ENCODE measurements at places on chromosomes 5 and 9.

GRCh38 chr5:135547590-135548254, 12.0 kb upstream of the NEUROG1 start:
- no peak for DNase-seq

DNA sequence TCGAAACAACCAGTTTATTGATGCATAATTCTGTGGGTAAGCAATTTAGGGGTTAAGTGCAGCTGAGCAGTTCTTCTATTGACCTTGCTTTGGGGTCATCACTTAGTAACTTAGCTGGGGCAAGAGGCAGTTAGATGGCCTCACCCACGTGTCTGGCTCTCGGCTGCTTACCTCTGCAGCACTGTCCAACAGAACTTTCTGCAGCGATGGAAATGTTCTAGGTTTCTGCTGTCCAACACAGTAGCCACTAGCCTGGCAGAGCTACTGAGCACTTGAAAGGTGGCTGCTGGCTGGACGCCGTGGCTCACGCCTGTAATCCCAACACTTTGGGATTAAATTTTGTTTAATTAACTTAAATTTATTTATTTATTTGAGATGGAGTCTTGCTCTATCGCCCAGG, 13.1 kb upstream of the URM1 start:
- DNase-seq: no peak

- no peak for DNase-seq
These were observed 117.9 kb downstream of the MTX3 start for GRCh38 chr5:79873187-79873586.

GRCh38 chr5:7848296-7848695, 2.6 kb downstream of the CFAP90 start:
- no peak for DNase-seq

- no peak for DNase-seq
These were observed 102.3 kb upstream of the CCDC112 start for GRCh38 chr5:115398719-115399118.

GRCh38 chr5:112930082-112930344, 8.0 kb upstream of the REEP5 start:
- DNase-seq: no peak

DNA sequence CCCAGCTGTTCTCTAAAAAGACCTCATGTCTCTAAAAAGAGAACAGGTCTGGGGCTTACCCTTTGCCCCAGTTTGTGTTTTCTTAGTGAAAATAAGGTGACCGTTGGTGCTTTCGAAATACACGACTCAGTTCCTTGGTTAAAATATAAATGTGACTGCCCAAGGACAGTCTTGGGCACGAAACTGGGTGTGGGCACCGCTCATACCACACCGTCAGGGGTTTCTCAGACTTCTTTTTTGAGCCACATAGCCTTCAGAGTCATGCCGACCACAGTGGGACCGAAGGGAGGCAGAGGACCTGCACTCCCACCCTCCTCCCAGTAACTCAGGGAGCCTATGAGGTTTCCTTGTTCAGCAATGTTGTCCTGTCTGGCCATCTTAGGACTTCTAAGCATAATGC, 6.5 kb downstream of the SNX18 start:
- no peak for DNase-seq

DNA sequence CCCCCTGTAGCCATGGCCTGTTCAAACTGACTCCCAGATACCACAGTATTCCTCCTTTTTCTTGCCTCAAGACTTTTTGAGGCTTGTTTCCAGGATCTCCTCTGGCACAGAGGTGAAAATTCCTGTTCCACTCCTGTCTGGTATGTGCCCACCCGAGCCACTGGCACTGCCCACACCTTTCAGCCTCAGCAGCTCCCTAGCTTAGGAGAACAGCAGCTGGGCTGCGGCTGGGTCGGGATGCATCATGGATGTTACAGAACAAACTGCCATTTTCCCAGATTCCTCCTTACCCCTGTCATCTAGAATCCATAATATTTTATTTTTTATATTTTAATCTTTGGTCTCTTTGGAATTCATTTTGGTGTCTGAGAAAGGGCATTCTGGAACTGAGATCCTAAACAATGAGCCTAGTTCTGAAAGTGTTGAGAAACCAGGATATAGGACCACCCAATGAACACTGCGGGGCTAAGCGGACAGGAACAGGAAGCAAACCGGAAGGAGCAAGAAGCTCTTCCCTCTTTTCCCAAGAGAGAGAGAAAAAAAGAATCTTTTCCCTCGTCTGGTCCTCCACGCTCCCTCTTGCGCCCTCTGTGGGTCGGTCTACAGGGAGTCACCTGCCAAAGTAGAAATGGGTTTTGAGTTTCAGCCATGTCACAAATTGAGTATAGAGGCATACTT, 12.5 kb downstream of the OR2S2 start:
- DNase-seq: peak; percentile 90

DNA sequence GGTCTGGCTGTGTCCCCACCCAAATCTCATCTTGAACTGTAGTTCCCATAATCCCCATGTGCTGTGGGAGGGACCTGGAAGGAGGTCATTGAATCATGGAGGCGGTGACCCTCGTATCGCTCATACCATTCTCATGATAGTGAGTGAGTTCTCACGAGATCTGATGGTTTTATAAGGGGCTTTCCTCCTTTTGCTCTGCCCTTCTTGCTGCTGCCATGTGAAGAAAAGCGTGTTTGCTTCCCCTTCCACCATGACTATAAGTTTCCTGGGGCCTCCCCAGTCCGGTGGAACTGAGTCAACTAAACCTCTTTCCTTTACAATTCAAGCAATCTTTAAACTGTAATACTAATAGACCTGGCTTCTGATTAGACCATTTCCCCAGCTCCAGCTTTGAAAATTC, 92.2 kb upstream of the SARDH start:
- no peak for DNase-seq

DNA sequence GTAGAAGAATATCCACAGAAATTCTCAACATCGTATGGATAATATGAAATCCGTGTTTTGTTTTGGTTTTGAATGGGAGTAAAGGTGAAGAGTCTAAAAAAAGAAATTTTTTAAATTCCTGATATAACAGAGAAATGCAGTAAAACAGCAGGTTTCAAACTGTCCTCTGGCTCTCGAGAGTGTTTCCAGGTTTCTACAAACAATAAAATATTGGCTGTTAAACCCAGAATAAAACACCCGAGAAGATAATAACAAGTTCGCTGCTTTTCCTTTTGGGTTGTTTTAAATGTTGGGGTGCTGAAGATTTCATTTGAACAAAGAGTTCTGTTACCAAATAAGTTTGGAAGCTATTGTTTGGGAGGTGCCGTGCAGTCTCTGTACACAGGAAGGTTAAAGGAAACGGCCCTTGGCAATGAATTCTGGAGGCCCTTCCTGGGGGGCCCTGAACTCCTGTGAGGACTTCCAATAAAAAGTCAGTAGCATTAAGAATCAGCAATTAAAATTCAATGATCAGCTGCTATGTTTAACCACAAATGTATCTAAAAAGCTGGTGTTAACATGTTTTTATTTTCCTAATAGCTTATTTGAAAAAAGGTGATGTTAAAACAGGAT, 215.8 kb downstream of the TSSK1B start:
- no peak for DNase-seq

- DNase-seq: peak; percentile 93
These were observed 284.9 kb upstream of the IRX1 start for GRCh38 chr5:3310541-3311261.
